ENCODE measurements at places on chromosomes 16 and 17. TPM values are rescaled to one million over a fixed set of nuclear protein-coding genes. Genes with fewer than 3 reads are reported as not detected.

The TOX3 gene
- not detected for total RNA-seq

The CYGB gene
- total RNA-seq = not detected

DNA sequence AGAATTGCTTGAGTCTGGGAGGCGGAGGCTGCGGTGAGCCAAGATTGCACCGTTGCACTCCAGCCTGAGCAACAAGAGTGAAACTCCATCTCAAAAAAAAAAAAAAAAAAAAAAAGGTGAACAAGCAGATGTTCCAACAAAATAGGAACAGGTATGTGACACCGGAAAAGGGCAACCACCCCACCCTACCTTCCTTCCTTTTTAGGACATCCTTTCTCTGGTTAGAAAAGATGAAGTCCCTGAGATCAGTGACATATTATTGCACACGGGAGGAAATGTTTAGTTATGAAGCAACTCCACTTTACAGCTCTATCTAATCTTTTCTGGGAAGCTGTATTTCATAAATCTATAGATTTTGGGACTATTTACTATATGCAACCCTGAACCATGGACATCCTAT lies 114.2 kb upstream of the MON1B start:
- DNase-seq = no peak

DNA sequence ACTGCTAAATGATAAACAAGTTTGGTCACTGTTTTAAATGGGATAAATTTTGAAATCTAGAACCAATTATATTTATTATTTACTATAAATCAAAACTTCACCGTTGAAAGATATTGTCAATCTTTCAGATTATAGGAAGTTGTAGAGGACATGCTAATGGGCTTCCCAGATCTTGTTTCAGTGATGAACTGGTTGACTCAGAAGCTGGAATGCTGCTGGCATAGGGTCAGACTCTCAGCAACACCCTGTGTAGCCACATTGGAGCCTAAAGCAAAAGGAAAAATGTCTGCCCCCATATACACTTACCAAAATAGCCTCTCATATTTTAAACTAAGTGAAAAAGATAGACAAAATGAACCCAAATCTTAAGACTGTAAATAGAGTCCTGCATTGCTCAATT lies 916.9 kb upstream of the SOX9 start:
- DNase-seq = no peak

- DNase-seq = no peak
Measured at GRCh38 chr17:41392278-41392677, 5.1 kb downstream of the KRT31 start.

GRCh38 chr17:1860978-1861377 lies 31.2 kb downstream of the RPA1 start:
- DNase-seq = no peak

DNA sequence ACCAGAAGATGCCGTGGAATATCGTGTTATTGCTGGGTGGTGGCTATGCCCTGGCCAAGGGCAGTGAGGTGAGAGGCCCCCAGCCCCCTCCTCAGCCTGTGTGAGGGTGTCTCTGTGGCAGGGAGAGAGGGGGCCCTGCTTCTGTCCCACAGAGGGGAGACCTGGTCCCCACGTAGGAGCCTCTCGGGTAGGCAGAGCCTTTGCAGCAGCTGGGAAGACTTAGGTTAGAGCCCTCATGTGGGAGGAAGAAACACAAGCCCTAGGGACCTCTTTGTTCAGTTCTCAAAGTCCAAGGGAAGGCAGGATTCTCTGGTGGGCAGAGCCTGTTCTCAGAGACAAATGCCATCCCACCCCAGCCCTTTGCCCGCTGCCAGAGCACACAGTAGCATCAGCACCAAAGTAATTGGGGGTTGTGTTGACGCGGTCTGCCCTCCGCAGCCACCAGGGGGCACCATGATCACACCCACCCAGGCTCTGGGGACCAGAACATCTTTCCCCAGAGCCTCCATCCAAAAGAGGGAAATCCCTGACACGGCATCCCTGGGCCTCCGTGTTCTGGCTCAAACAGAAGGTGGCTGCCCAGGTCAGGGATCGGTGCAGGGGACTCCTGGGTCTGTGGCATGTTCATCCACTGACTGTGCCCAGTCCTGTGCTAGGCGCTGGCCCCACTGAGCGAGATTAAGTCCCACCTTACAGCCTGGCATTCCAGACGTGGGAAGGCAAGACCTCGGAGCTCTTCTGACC lies 11.5 kb upstream of the FOXN1 start:
- DNase-seq = peak; percentile 70

DNA sequence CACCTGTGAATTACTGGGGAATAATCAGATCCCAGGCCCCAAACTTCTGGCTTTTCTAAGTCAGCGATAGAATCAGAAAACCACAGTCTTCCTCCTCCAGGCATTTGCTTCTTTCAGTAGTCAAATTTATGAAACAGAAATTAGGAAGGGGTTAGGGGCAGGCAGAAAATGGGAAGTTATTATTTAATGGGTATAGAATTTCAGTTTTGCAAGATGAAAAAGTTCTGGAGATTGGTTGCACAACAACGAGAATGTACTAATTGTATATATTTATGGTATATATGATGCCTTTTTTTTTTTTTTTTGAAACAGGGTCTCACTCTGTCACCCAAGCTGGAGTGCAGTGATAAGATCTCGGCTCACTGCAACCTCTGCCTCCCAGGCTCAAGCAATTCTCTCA lies 23.5 kb downstream of the ORC6 start:
- DNase-seq = no peak
